AG08395 (cell line): ENCODE measurements at places on chromosomes 16 and 17.

DNA sequence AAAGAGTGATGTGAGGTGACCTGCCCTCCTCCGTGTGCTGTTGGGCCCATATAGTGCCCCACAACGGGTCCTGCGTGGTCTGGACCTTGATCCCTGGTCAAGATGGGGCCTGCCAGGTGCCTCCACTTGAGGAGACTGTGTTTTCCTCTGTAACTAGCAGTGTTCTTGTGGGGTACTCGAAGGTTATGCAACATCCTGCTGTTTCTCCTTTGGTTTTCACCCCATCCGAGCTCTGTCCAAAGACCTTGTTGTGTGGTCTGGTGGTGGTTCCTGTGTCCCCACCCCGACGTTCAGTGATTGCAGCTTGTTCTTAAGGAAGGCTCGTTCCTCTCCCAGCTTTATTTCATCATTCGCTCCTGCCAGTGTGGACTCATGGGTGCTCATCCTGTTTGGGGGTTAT lies 38.7 kb upstream of the ZNF750 start:
- DNase-seq: no peak

DNA sequence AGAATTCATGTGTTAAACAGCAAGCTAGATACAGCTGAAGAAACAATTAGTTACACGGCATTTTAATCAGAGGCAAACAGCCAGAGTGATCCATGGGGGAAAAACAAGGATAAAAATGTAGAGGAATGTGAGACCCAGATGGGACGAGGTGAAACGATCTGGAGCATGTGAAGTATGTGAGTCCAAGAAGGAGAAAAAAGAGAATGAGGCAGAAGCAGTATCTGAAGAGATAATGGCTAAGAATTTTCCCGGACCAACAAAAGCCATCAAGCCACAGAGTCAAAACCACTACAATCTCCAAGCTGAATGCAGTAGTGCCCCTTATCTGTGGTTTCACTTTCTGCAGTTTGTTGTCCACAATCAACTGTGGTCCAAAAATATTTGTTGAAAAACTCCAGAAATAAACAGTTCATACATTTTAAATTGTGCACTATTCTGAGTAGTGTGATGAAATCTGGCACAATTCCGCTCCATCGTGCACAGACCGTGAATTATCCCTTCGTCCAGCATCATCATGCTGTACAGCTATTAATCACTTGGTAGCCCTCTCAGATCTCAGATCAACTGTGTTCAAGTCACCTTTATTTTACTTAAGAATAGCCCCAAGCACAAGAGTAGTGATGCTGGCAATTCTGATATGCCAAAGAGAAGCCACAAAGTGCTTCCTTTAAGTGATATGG lies 18.8 kb downstream of the MYH10 start:
- peak; percentile 50 for DNase-seq

- no peak for DNase-seq
These were observed 17.1 kb downstream of the MPRIP start for GRCh38 chr17:17059301-17059890.

DNA sequence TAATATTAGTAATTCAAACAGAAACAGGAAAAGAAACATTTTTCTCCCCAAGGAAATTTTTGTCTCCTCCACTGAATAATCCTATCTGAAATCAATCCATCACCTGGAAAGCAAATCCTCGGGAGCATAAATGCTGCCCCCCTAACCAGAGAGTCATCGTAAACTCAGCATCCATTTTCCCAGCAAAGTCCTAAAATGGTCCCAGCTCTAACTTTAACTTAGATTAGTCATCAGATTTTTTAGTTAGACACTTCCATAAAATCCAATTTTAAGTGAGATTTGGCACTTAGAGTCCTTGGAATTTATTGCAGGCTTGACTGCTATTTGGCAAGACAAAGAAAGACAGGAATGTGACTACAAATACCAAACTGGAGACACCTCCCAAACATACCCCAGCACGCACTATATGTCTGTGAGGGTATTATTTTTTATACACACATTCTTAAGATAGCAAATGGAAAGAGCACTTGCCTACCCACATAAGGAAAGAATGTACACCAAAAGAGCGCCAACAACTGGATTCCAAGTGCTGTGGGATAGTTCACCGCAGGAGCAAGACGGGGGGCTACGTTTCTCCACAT lies 15.4 kb downstream of the SCO1 start:
- peak; percentile 42 for DNase-seq

DNA sequence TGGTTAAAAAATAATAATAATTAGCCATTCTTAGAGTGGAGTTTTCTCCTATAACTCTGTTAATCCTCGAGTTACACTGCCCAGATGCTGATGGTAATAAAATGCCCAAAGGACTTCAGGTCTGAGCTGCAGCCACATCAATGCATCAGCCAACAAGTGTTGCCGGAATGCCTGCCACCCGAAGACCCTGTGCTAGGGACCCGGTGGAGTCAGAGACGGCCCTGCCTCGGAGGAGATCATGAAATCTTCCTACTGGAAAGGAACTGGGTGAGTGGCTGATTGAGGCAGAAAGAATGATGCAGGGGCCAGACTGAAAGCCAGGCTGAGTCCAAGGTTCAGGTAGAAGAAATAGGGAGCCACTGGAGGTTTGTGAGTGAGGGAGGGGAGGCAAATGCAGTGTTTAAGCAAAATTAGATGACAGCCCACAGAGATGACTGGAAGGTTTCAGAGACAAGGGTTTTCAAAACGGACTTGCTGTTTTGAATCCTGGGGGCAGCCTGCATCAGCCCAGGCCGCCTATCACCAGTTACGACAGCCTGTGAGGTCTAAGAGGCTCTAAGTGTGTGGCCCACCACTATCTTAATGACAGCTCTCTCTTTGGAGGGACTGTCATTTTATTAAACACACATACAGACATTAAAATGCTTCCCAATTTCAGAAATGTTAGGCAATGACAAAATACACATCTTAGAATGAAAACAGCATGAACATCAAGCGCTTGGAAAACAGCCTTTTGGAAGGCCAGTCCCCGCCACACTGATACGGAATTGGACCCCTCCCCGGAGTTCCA lies 100.0 kb downstream of the ZNF423 start:
- no peak for DNase-seq

DNA sequence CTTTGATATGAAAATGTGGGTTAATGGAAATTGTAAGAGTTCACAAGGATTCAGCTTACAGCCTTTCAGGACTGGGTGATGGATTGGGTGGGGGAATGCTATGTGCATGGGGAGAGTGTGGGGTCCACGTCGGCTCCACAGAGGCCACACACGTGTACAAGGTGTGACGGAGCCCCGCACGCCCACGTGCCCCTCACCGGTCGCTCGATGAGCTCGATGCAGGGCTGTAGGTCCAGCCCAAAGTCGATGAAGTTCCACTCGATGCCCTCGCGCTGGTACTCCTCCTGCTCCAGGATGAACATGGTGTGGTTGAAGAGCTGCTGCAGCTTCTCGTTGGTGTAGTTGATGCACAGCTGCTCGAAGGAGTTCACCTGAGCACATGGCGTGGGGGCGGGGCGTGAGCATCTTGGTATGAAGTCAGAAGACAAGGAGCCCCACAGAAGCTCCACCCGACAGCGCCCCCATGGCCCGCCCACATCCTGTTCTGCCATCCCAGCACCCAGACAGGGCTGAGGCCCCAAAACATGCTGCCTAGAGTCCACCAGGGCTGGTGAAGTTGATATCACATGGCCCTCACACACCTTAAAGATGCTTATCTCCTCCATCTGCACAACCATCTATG lies 99.1 kb downstream of the MYH11 start:
- no peak for DNase-seq

DNA sequence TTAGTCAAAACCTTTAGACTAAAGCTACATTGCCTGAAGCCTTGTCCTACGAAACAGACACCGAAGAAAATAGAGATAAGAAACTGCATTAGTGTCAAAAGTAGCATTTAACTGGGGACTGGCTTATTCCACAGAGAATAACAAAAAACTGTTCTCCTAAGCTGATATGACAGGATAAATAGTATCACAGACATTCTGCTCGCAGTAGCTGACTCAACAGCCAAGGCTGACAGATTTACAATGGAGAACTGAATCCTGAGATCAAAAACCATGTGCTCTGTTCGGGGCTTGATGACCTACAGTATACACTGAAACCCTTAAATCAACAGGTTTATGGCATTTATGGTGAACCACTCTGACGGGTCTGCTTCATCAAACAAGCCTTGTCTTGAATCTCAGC lies 25.5 kb downstream of the ADAMTS18 start:
- DNase-seq: no peak

DNA sequence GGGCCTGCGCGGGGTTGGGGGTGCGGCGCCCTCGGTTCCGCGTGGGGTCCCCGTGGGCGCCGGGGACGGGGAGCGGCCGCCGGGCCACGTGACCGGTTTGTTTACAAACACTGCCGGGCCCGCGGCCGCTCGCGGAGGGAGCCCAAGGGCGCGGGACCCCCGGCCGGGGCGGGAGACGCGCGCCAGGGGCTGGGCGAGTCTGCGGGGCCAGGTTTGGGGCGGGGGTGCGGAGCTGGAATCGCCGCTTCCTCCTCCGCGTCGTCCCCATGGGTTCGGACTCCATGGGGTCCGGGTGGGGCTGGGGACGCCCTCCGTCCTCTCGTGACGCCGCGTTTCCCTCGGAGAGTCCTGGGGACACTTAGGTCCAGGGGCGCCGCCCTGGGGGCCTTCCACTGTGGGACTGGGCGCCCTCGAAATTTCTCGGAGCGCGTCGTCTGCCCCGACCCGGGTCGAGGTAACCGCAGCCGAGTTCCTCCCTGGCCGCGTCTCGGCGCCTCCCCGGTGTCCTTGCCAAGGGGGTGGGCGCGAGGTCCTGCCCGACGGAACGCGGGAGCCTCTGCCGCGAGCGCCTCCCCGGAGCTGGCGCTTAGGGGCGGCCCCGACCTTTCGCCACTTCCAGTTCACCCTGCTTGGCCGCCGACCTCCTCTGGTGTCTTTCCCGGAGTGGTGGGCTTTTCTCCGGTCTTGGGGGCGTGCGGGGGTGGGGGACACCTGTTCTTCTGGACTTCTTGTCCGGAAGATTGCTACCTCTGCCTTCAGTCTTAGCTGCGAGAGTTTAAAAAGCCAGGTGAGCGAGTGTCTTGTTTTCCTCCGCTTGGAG lies 684 bp downstream of the YPEL2 start:
- peak; percentile 45 for DNase-seq

DNA sequence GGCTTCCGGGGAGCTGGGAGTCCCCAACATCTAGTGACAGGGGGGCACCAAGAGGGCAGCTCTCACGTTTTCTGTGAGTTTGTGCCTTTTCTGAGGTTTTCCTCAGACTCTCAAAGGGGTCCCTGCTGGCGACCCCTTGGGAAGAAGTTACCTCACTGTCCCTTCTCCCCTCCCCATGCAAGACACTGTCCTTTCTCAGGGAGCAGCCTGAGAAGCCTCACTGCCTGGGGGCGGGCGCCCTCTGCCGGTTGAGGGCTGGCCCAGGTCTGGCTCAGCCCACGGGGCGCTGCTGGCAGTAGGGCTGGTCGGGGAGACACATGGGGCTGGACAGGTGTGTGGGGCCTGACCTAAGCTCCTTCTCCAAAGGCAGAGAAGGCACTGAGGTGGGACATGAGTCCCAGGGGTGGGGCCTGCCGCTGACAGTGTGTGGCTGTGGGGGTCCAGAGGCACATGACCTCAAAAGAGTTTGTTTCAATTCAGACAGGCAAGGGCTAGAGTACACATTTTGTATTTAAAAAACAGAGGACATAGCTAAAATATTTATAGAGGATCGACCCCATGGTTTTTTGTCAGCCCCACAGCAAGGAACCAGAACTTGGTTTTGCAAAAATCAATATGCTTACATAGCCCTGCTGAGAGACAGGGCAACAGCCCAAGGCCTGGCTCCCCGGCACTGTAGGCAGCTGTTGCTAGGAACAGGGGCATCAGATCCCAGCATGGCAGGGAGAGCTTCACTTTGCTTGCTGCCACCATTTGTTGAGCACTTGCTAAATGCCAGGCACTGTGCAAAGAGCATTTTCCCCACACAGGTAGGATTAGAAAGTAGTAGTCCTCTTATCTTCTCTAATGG lies 18.5 kb upstream of the ALDH3A1 start:
- peak; percentile 79 for DNase-seq

- DNase-seq: no peak
These were observed 212.2 kb downstream of the CA10 start for GRCh38 chr17:51946311-51946710.

DNA sequence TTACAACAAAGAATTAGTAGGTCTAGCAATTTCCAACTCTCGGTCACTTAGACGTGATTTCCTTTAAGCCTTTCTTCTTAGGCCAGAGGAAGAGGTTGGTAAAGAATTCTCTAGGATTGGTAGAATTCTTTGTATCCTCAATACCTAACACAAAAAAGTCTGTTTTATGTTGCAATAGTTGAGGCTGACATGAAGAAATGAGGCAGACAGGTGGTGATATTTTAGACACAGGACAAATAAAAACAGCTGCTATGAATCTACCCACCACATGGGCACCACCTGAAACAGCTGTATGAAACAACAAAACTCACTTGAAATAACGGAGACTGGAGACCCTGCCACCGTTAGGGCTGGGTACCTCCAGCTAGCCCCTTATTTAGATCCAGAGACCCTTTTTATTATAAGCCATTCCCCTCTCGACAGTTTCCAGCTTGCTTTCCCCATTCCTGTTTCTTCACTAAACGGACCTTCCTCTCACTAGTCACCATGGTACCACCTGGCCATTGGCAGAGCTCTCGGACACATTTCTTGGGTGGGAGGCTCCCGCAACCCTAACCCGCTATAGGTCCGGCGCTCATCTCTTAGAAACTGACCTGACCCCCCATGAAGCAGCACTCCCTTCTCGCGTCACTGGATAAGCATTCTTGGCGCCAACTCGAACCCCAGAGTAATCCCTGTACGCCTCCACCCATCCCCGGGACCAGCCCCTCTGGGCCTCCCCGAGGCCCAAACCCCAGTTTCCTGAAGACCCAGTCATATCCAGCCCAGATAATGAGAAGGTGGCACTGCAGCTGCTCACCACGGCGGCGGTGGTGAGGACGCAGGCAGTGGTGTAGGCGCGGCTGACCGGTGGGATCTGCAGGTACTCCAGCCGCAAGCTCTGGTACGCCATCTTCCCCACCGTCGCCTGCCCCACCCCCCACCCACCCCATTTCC lies at the start of gene DERL2:
DERL2 (minus strand) TSS at position 909 of the 936 bp plus-strand sequence; CDS start at position 892, 17 bp downstream.
- no peak for DNase-seq

- no peak for DNase-seq
These were observed 18.4 kb downstream of the SMIM36 start for GRCh38 chr17:55492781-55493341.

- no peak for DNase-seq
These were observed 15.1 kb downstream of the MPP3 start for GRCh38 chr17:43817826-43818225.

GRCh38 chr16:660132-660458 lies 7.8 kb upstream of the RHOT2 start:
- DNase-seq: no peak

- DNase-seq: peak; percentile 62
These were observed 981 bp downstream of the KCNH4 start for GRCh38 chr17:42179911-42180410.

DNA sequence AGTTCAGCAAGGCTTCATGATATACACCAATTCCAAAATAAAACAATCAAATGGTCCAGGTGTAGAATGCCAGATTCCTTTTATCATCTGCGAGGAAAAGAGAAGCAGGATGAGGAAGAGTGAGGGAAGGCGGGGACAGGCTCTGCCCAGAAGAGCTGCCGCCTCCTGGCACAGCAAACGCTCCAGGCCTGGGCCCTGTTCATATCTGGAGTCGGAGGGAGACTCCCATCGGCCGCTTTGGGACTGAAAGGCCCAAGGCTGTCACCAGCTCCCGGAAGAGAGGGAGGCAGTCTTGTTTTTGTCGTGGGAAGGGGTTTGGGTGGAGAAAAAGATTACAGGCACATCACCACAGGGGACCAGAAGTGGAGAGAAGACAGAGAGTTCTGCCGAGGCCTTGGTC lies 29.0 kb upstream of the SLC25A19 start:
- no peak for DNase-seq

GRCh38 chr17:47733674-47734410 lies 806 bp downstream of the TBX21 start:
- no peak for DNase-seq
